NCI-H1930 (cell line): ENCODE measurements at places on chromosomes 6 and 20.

DNA sequence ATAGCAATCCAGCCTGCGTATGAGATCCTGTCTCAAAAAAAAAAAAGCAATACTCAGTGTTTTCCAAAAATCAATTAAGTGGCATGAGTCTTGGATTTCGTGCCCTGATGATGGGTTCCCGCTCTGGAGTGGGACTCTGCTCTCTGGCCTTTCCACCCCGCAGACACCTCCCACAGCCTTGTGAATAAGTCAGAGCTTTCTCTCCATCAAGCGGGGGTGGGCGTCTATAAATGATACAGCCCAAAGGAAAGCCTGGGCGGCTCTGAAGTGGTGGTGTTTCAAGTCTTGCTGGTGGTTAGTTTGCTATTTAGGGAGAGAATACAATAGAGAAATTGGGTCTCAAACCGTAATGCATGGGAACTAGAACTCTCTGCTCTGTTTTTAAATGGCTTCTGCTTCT lies 52.5 kb upstream of the TAGAP start:
- no peak for DNase-seq

DNA sequence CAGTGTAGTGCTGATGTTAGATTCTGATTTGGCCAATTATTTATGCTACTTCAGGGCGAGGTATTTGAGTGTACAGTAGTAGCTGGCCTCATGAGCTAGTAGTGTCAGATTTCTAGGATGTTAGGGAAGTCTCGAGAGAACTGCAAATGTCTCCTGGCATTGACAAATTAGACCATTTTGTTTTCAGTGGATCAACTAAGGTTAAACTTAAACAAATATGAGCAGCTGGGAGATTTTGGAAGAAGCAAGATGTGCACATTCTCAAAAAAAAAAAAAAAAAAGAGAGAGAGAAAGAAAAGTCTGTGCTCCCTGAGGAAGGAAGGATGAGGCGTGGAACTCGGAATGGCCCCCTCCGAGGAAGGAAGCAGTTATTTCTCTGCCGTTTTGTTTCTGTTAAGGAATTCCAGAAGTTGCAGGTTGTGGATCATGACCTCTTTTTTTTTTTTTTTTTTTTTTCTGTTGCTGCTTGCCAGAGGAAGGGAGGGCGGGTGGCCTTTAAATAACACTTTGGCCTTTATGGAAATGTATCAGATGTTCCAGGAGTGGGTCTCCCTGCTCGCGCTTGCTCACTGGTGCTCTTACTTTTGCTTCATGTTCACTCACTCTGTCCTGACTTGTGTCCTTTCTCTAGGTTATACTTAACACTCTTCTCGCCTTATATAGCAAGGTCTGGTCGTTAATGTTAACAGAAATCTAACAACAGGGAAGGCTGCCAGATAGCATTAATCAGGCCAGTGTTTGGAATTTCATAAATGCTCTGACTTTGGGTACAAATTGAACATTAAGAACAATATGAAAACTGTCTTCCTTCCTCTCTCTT lies 124.4 kb downstream of the TCP11 start:
- no peak for DNase-seq

DNA sequence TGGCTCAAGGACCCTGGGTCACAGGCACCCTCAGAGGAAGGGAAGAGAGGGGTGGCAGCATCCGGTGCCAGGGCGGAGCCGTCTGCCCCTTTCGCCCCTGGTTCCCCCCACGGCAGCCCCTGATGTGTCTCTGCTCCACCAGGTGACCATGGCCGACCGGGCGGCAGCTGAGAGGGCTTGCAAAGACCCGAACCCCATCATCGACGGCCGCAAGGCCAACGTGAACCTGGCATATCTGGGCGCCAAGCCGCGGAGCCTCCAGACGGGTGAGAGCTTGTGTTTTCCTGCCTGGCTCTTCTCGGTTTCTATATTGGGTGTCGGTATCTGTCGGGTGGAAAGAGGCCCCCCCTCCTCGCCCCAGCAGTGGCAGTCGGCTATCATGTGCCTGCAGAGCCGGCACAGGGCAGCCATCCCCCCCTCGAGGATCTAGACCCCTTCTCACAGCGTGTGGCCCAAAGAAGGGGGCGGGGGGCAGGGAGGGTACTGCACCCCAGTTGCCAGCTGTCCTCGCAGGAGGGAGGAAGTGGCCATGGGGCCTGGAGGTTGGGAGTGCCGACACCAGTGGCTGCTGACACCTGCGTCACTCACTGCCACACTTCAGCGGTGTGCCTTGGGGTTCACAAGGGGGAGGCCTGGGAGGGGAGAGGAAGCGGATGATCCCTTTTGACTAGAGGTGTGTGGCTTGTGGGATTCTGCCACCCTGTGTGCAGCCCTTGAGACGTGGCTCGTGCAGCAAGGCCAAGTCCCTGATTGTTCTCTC lies 1.5 kb downstream of the RBM38 start:
- no peak for DNase-seq

DNA sequence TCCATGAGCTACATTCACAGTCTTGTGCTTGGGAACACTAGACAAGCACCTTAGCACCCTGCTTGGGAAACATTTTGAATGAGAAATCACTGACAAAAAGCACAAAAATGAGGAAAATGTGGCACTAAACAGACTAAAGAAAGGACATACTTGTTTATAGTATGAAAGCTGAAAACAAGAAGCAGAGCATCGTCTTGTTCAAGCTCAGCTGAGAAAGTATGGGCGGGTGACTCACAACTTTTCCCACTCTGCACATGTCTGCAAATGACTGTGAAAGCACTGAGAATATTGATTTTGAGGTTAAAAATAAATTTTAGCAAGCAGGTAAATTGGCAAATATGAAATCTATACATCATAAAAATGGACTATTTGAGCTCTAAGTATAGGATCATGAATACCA lies 725.3 kb downstream of the COL12A1 start:
- no peak for DNase-seq

DNA sequence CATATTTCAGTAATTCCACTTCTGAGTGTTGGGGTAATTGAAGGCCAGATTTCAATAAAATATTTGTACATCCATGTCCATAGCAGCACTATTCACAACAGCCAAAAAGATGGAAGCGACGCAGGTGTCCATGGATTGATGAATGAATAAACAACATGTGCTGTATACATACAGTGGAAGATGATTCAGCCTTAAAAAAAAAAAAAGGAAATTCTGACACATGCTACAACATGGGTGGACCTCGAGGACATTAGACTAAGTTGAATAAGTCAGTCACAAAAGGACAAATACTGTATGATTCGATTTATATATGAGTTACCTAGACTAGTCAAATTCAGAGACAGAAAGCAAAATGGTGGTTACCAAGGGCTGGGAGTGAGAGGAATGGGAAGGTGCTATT lies 57.2 kb downstream of the TRAM2 start:
- DNase-seq: no peak

GRCh38 chr6:52106994-52107393 lies 19.6 kb upstream of the PKHD1 start:
- DNase-seq: no peak

DNA sequence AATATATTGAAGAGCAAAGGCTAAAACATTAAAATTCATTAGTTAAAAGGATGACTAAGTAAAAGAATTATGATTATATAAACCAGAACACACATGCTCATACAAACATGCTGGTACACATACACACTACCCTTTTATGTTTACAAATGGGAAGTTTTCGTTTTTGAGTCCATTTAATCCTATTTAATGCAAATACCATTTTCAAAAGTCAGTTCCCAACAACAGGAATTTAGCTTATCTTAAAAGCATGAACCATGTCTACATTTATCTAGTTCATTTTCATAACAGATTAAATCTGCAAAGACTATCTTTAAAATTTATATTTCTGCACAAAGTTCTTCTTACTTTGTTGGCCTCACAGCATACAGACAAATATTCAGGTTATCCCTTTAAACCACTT lies 42.5 kb downstream of the MAN1A1 start:
- DNase-seq: no peak

DNA sequence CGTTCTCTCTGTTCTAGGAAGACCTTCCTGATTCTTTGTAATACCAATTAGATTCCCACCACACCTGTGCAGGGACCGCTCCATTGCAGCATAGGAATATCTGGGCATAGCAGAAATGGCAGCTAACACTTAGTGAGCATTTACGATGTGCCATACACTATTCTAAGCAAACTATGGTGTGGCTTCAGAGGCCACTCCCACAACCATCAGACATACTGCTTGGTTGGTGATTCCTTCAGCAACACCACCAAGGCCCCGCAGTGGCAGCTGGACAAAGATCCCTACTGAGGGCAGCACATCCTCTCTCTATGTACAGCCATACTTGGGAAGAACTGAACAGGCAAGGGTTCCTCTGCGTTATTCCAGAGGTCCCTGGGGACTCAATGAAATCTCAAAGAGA lies 6.2 kb downstream of the KCNK5 start:
- DNase-seq: no peak

DNA sequence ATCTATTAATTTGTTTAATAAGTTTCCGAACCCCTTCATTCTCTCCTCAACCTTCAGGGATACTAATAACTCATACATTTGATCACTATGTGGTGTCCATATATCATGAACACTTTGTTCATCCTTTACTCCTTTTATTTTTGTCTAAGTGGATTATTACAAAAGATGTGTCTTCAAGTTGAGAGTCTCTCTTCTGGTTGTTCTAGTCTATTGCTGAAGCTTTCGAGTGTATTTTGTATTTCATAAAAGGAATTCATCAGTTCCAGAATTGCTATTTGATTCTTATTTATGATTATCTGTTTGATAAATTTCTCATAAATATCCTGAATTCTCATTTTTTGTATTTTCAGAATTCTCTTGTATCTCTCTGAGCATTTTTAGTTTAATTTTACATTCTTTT lies 96.5 kb upstream of the RUNX2 start:
- DNase-seq: no peak

DNA sequence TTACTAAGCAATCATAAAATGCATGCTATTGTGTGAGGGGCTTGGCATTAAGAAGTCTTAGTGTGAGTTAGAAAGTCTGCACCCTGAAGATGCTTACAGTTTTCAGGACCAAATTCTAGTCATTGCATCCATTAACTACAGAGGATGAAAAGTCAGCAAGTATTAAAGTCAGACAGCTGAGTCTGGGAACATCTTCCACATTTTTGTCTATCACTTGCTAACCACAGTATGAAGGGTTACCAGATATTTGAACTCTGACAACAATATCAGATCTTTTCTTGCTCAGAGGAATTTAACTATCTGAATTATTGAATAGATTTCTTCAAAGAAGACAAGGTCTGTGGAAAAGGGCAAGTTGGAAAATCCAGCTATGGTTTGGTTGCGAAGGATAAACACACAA lies 264.4 kb downstream of the BTBD9 start:
- no peak for DNase-seq

DNA sequence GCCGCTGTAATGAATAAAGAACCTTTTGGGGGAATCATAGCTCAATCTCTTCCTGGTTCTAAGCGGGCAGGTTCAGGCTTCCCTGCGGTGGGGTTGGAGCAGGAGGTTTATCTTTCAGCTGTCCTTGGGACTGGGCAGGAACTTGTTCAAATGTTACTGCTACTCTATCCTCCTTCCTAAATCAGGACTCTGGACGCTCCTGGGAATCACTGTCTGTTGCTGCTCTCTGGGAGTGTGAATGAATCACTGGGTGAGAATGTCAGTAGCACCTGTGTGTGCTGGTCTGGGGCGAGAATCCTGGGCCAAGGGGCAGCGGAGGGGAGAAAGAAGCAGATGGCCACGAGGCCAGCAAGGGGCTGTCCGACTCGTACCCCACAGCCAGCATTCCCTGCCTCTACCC lies 65.4 kb upstream of the ZNFX1 start:
- no peak for DNase-seq

- no peak for DNase-seq
Measured at GRCh38 chr6:45422503-45423110, 44.9 kb upstream of the SUPT3H start.

DNA sequence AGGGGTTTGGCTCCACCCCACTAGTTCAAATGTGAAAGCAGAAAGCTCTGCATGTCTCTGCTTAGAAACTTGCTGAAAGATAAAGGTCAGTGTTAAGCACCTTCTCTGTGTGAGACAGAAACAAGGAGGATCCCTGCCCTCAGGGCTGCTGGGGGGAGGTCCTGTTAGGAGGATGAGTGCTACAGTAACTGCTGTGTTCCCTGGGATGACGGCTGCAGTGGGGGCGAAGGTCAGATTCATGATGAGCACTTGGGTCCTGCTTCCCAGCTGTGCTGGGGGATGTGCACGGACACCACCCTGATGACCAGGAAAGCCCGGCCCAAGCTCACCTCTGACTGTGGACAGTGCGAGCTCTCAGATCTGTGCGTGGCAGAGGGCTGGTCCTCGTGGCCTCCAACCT lies 252.6 kb downstream of the DLL1 start:
- no peak for DNase-seq

DNA sequence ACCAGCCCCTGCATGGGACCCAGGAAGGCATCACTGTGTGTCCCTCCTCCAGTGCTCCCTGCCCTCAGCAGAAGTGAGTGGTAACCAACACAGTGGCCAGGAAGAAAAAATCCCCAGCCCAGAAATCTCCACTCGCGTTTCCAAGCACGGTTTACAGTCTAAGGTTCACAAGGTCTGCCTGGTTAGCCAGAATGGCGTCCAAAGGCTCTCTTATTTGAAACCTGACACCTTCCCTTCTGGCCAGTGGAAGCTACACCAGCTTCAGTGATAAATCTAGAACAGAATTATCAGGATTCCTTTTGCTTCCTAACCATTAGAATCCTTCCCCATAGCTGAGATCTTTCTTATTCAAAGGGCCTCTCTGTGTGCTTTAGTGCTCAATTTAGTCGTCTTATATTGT lies 9.2 kb downstream of the LY86 start:
- no peak for DNase-seq

GRCh38 chr20:57450419-57450818 lies 59.2 kb downstream of the RBM38 start:
- DNase-seq: no peak

GRCh38 chr6:10961837-10962236 lies 75.0 kb downstream of the SYCP2L start:
- DNase-seq: no peak

DNA sequence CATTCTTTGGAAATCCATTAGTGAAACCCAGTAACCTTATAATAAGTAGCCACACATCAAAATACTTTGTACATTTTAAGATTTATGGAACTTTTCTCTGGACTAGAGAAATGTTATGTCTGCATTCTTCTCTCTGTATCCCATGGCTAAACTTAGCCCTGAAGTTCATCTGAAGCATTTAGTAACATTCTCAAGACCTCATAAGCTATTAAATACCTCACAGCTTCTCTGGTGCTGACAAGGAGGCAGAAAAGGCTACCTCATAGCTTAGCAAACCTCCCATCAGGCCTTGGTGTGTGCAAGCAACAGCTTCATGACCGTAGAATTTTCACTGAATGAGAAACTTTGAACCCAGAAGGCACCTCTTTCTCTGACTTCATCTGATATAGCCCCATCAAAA lies 38.9 kb upstream of the HDGFL1 start:
- DNase-seq: no peak

GRCh38 chr6:68527691-68528090 lies 107.4 kb upstream of the ADGRB3 start:
- DNase-seq: no peak

DNA sequence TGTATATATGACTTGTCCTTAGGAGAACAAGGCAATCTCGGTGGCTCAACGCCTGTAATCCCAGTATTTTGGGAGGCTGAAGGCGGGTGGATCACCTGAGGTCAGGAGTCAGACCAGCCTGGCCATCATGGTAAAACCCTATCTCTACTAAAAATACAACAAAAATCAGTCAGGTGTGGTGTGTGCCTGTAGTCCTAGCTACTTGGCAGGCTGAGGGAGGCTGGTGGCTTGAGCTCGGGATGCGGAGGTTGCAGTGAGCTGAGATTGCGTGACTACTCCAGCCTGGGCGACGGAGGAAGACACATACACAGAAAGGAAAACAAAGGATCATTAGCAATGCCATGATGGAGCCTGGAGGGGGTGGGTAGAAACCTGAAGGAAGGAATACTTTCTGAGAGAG lies 166.6 kb upstream of the RREB1 start:
- no peak for DNase-seq
